ENCODE measurements at places on chromosomes 11 and 22.

GRCh38 chr11:68780829-68781228 is 29.5 kb upstream of the TESMIN start:
- no peak for DNase-seq

DNA sequence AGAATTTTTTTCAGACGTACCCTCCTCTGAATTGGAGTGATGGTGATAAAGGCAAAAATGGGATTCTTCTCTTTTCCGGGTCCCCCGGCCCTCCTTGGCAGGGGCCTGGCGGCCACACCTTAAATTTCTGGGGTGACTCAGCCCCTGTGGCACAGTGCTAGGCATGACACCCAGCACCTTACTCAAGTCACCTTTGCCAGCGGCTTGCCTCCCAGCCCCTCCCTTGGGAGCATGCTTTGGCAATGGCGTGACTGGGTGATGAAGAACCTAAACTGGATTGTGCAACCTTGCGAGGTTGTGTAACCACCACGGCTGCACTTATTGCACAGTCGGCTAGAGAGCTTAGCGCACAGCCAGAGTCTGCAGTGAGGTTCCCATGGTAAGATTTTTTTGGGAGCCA is 16.2 kb upstream of the LDLRAD3 start:
- DNase-seq = no peak

GRCh38 chr11:109298865-109299264 is 123.1 kb upstream of the C11orf87 start:
- DNase-seq = no peak

GRCh38 chr22:29821291-29822016 is 16.6 kb downstream of the ASCC2 start:
- DNase-seq = no peak

- DNase-seq = no peak
Observed at GRCh38 chr11:88122956-88123355, 52.3 kb downstream of the RAB38 start.

DNA sequence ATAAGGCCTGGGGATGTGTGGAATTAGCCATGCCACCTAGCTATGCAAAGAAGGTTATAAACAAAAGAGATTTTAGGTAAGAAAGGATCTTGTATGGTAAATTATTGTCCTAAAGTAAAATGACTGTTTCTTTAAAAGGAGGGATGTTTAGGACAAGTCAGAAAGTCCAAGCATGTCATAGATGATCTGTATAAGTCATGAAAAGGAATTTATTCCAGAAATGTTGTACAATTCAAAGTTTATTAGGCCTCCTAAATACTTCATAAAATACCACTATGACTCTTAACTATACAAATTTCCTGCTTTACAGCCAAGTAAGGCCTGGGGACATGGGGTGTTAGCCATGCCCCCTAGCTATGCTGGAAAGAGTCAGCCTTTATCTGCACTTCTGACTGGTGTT is 22.7 kb downstream of the OR5A2 start:
- DNase-seq = no peak

DNA sequence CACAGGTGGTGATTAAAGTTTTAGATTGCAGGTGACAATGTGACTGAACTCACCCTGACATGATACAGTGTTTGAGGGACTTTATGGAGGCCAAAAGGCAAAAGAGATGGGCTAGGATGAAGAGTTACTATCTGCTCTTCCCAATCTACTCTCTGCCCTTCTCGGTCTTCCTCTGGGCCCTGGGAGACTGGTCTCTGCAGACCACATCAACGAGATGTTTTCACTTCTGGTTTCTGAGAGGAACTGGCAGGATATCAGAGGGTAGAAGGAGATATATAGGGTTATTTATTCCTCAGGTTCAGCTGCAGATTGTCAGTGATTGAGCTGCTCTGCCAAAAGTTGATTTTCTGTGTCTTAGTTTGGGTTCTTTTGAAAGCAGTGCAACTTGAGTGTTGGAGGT is 32.4 kb upstream of the CD44 start:
- DNase-seq = no peak

- peak; percentile 58 for DNase-seq
Observed at GRCh38 chr11:8913961-8914660, 3.1 kb downstream of the AKIP1 start.

- no peak for DNase-seq
Observed at GRCh38 chr11:47725442-47726117, 10.4 kb upstream of the AGBL2 start.

DNA sequence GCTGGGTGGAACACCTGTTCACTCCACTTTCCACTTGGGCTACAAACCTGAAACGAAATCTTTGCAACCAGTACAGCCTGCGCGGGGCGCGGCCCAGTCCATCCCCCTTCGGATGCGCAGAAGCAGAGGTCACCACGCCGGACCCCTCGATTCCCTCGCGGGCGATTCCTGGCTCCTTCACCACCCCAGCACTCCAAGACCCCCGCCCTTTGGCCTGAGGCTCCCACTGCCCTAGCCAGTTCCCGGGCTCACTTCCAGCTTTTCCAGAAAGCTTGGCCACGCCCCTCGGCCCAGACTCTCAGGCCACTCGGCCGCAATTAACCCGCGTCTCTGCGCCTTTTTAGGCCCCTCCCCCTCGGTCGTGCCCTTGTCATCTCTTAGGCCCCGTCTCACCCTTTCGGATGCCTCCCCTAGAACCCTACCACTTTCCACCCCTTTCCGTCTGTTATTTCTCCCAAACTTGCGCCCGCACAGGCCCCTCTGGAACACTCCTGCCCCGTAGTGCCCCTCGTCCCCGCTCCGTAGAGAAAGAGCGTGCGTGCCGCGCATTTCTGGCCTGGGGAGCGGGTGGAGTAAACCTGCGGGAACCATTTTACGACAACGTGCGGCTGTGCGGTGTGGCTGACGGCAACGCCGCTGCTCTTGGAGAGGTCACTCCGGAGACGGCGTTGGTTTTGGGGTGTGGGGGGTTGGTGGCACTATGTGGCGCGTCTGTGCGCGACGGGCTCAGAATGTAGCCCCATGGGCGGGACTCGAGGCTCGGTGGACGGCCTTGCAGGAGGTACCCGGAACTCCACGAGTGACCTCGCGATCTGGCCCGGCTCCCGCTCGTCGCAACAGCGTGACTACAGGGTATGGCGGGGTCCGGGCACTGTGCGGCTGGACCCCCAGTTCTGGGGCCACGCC is at the start of gene DLAT:
TSS of gene DLAT (plus strand) at position 636 of the 906 bp plus-strand sequence. CDS start at position 701, 65 bp downstream.
- DNase-seq = peak; percentile 99

GRCh38 chr11:95514416-95515110 is 275.0 kb downstream of the FAM76B start:
- no peak for DNase-seq

GRCh38 chr11:11841116-11841722 is 553 bp upstream of the USP47 start:
- DNase-seq = no peak

DNA sequence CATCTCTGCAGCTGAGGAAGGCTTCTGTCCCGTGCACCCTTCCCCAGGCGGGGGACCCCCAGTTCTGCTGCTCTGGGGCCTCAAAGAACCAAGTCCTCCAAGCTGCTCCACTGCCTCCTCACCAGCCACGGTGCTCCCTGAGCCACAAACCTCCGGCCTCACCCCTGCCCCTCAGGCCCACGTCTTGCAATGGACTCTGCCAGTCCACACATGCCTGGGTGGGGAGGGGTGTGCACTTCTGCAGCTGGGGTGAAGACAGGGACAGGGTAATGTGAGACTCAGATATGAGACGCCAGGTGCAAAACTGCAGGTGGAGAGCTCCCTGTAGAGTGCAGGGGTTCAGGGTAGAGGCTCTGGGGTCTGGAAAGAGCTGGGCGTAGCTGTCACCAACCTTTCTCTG is 3.2 kb upstream of the PTDSS2 start:
- DNase-seq = no peak

GRCh38 chr11:37748641-37749040 is 1150.6 kb upstream of the RAG2 start:
- no peak for DNase-seq

DNA sequence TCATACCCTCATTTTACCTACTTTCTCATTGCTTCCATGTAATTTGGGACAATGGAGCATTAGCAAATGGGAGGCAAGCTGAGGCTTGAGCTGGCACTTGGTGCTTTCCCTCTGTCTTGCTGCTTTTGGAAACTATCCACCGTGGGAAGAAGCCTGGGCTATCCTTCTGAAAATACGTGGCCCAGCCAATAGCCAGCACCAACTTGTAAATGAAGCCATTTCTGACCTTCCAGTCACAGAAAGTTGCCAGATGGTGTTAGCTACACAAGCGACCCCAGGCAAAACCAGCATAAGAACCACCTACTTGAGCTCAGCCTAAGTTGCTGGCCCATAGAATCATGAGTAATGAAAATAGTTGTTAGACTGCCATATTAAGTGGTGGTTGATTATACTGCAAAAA is 18.5 kb upstream of the SPON1 start:
- DNase-seq = no peak

DNA sequence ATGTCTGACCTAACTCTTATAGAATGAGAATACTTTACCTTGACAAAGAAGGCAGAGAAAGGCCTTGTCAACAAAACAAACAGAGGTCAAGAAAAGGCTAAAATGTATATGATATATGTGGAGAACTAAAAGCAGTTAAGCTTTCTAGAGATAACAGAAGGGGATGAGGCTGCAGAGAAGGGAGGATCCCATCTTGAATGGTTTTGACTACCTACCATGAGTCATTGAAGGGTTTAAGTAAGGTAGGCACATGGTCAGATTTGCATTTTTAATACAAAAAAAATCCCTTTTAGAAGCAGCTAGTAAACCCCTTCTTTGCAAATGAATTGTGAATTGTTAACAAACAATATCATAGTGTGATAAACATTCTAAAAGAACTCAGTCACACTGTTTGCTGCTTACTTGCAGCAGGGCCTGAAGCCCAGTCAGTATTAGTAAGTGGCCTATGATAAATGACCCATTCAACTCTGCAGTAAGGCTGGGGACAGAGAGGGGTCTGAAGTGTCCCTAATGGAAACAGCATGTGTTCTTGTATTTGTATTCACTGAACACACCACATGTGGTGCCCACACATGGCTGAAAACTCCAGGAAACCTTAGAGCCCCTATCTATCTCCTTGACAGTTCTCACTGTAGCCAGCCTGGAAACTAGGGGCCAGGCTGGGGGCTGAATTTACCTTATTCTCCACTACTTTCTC is 328.8 kb upstream of the PITPNB start:
- no peak for DNase-seq

- DNase-seq = peak; percentile 85
Observed at GRCh38 chr22:16917144-16918003, 90.6 kb downstream of the GAB4 start.

DNA sequence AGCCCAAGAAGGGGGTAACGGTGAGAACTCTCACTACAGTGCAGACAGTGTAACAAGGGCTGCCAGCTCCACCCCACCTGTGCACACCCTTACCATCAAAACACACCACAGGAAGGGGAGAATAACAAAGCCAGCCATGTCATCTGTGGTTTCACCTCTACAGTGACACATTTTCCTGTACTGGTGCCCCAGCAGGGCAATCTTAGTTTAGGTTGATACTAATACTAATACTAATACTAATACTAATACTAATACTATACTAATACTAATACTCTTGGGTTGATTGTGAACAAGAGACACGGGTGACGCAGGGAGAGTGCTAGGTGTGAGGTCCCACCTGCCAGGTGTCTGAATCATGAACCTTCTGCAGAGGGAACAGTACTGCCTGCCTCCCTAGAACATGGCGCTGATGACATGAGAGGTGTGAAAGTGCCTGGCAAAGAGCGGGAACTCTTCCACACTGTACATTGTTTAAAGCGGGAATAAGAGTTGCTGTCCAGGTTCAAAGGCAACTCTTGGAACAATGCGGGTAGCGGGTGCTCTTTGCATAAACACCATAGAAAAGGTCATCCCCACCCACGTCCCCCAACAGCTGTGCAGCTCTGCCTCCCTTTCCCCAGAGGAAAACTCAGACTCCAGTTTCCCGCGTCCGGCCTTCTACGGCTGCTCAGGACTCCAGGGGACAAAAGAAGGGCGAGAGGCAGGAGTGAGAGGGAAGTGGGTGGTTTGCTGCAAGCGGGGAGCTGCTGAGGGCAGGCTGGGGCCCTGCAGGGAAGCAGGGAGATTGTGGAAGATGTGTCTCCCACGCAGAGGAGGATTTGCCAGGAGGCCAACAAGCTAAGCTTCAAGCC is 25.0 kb upstream of the TMPRSS4 start:
- no peak for DNase-seq

DNA sequence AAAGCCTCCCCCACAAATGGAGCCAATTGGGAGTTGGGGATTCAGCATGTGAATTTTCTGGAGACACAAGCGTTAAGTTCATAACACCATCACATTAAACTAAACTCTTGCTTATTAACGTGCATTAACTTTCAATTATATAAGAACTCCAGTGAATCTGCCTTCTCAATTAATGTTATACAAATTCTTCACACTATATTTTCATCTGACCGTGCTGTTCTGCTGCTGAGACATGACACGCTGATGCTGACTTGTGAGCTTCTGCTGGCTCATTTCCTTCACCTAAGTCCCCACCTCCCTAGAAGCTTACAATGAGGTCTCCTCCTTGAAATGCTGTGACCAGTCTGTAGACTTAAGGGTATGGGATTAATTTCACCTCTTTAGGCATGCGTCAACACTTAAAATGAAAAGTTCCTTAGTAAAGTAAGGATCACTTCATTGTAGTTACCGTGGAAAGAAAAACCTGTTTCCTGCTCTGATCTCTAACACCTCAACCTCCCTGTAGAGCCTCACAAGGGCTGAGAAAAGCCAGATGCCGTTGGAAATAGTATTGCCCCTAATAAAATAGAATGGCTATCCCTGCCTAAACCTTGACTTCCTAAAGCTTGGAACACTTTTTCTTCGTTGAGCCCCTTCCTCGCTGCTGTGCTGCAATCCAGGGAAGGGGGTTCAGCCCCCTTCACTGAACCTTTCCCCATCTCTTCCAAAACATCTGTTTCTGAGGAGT is 2.2 kb downstream of the HBG2 start:
- DNase-seq = no peak

- no peak for DNase-seq
Observed at GRCh38 chr11:108093128-108093904, 28.1 kb upstream of the ACAT1 start.

GRCh38 chr22:23164091-23164490 is 16.2 kb upstream of the BCR start:
- no peak for DNase-seq

- no peak for DNase-seq
Observed at GRCh38 chr22:35085621-35086020, 19.7 kb downstream of the ISX start.

- DNase-seq = no peak
Observed at GRCh38 chr11:16816358-16817270, 78.2 kb downstream of the C11orf58 start.

DNA sequence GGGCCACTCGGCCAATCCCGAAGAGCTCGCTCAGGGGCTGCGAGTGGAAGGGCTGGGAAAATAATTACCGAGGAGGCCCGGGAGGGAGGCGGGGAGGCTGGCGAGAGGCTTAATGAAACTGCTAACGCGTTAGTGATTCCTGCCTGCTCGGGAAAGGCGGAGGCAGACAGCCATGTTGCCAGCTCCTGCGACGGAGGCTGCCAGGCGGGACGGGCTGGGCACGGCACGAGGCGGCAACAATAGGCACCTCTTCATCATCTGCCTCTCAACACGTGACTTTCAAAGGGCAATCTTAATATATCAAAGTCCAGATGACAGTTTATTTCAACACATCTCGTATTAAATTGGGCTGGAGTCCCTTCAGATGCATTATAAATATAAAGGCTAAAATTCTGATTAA is 68.0 kb upstream of the TCF20 start:
- no peak for DNase-seq

GRCh38 chr22:17606496-17606895 is 22.1 kb downstream of the ATP6V1E1 start:
- no peak for DNase-seq
